Activated naive CD8-positive, alpha-beta T cell treated with anti-CD3 and anti-CD28 coated beads, Interleukin-2, amount 50 U/mL, for 16 hours (primary cell): ENCODE measurements at places on chromosomes 5 and 9.

DNA sequence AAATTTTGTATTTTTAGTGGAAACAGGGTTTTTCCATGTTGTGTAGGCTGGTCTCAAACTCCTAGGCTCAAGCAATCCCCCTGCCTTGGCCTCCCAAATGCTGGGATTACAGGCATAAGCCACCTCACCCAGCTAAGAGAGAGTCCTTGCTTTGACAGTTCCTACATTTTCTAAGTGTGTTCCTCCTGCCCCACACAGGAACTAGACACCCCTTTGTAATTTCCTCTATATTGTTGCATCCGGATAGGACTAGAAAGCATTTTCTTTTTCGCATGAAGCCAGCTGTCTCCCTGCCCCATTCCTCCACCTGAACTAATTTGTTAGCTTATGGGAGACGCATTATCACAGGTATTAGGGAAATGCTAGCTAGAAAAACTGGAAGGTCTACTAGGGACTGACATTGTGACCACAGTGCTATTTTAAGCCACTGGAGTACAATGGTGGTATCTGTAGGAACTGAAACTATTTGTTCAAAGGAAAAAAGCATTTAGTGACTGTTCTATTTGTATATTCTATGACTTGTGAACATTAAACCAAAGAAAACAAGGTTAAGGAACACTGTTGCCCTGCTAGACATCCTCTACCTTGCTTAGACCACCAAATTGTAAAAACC, 214.1 kb downstream of the SMARCA2 start:
- no peak for DNase-seq

DNA sequence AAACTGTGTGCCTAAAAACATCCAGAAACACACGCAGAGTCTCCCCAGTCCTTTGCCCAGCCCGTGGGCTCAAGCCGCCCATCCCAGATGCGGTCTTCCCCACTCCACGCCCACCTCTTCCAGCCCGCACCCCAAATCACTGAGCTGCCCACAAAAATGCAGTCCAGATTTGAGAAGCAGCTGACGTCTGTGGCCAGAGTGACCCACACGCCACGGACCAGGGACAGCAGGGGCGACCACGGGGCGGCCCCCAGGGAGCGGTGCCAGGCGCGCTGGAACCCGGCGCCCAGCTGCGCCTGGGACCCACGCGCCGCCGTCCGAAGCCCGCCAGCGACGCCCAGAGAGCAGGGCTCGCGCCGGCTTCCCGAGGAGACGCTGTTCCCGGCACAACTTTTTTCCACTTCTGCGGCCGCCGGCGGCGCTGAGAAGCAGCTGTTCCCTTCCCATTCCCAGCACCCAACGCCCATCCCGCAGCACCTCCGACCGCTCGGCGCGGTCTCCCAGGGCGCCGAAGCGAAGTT, 674 bp downstream of the LHFPL2 start:
- no peak for DNase-seq

- no peak for DNase-seq
These were observed 31.2 kb downstream of the CDK7 start for GRCh38 chr5:69265931-69266330.

- DNase-seq, result no peak
These were observed 223.7 kb upstream of the NFIL3 start for GRCh38 chr9:91647371-91647770.

DNA sequence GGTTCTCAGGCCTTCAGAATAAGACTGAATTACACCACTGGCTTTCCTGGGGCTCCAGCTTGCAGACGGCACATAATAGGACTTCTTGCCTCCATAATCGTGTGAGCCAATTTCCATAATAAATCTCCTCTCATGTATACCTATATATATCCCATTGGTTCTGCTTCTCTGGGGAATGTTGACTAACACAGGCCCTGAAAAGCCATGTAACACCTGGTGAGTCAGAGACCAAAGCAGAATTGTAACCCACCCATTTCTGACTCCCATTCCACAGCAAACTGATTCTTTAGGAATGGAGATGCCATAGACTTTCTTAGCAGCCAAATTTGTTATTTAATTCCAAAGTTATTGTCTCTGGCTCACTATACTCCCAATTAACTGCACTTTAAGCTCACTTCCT, 85.4 kb upstream of the AGXT2 start:
- no peak for DNase-seq

DNA sequence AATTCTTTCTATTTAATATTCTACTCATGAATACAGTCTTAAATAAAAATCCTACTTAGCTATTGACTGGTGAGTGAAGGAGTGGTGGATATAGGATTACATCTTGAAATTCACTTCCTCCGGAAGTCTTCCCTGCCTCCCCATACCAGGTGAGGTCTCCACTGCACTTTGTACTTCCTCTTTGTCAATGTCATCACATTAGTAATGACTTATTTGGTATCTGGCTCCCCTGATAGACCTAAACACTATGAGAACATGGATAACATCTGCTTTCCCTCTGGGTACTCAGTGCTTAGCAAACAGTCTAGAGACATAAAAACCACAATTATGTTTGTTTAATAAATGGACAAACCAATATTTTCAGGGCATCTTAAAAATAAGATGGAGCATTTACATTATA, 532.1 kb downstream of the PDE4D start:
- no peak for DNase-seq

DNA sequence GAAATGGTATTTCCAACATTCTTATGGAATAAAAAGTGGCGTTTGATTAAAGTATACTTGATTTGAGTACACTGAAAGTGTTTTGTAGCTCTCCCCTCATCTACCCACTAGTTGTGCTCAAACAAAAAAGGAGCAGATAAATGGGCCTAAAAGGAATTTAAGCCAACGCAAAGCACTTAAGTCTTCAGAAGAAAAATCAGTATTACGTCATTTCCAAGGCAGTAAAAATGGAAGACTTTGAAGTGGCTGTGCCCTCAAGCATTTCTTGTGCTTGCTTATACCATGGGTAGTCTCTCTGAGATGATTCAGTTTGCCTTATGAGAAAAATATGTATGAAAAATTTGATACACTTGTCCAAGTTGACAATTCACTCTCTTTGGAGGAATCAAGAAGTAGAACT, 279.9 kb upstream of the CD180 start:
- no peak for DNase-seq

DNA sequence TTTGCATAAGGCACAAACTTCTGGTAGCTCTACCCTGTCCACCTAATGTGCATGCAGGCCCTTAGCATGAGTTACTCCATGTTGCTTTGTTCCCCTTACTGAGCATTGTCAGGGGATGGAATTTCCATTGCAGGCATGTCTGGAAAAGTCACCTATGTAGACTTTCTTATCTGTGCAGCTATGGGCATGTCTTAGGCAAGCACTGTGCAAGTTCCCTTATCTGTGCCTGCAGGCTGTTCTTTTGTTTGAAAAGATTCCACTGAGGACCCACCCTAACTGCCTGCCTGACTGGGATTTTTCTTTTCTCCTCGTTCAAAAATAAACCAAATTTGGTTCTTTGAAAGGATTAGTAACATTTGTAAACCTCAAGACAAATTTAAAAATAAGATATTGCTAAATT, 587.0 kb downstream of the CDH18 start:
- no peak for DNase-seq

DNA sequence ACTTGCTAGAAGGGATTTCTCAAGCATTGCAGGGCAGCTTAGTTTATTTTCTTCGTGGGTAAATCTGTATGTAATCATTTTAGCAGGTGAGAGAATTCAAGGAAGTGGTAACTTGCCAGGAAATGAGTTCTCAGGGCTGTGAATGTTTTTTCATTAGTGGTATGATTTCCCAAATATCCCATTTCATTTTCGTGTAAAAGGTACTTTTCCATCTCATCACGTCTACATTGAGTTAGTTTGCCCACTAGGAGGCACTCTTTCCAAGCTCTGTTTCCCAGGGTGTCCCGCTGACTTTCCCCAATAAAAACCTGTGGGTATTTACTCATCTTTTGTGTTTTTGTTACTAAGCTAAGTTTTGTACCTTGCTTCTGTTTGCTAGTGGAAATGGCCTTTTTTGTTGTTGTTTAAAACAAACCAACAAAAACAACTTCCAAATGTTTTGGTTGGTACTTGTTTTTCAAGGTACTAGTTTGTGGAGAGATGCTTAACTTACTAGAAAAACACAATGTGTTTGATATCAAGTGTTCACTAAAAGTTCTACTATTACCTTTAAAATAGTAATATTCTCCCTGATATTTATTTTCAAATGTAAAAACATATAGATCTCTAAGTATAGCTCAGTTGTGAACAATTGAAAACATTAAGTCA, 373.6 kb downstream of the ADGRV1 start:
- DNase-seq, result no peak

- no peak for DNase-seq
These were observed 145.3 kb upstream of the SMARCA2 start for GRCh38 chr9:1869843-1870242.

DNA sequence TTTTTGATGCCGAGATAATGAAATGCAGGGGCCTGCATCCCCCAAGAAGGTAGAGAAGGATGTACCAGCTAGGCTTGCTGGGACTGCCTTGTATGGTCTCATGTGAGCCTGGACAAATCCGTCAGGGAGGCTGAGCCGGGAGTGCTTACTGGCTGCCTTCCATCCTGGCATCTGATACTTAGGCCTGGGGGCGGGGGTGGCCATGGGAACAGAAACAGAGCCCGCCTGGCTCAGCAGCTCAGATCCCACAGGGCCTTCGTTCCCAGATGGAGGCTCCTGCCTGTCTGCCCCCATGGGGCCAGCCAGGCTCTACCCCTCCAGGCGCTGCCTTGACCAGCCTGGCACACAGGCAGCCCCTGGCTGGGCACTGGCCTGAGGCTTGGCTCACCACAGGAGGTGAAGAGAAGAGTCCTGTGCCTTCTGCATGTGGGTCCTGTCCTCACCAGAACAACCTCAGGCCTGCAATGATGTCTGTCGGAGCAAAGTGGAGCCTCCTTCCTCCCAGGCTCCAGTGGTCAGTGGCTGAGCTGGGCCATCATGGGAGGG, 10.5 kb upstream of the SPATA31E1 start:
- DNase-seq, result no peak

GRCh38 chr5:132601071-132601728, 44.4 kb downstream of the RAD50 start:
- no peak for DNase-seq

DNA sequence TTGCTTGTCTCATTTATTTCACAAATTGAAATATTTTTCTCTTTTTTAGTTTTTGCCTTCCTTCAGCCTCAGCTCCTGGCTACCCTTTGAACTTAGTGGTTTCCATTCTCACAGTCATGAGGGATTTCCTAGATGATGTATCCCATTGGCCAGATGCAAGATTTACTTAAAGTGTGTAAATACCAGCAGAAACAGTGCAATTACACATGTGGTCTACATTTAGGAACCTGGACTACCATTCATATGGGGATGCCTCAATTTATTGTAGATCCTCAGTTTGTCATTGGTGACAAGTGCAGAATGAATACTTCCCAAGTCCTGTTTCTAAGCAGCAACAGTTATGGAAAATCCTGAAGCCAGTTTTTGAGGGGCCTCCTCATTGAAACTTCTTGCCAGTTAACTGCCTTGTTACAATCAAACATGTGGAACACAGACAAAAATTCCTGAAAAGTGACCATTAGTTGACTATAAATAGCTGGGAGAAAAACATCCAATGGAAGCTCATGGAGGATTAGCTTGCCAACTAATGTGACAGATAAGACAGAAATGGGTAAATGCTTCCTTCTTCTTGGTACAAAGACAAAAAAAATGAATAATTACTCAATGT, 113.6 kb upstream of the FER start:
- no peak for DNase-seq

DNA sequence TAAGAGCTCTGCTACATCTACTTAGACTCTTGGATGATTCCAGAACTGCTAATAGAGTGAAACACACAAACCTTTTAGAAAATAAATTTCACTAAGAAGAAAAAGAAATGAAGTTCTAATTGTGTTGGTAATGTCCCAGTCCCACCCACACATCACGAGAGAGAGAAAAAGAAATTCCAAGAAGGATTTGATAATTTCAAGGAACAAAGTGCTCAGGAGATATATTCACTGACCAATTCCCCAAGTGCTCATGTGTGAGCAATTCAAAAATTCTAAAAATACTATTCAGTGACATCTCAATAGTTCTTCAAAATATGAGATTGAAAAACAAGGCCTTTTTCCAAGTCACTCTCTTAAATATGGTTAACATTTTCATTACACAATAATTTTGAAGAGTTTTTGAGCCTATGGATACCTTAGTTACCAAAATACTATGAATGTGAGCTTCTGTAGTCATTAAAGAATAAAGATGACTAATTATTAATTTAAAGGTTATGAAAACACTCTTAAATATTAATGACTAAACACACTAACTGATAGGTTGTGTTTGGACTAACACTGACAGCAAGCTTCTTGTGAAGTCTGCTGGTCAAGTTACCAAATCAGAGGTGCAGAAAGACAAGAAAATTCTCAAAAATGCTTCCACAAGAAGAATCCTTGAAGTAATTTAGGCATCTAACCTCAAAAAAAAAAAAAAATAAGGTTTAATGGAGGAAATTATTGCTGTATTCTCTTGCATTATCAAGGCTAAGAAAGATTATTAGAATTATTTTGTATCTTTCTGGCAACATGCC, 245.3 kb downstream of the PDE4D start:
- DNase-seq, result no peak

DNA sequence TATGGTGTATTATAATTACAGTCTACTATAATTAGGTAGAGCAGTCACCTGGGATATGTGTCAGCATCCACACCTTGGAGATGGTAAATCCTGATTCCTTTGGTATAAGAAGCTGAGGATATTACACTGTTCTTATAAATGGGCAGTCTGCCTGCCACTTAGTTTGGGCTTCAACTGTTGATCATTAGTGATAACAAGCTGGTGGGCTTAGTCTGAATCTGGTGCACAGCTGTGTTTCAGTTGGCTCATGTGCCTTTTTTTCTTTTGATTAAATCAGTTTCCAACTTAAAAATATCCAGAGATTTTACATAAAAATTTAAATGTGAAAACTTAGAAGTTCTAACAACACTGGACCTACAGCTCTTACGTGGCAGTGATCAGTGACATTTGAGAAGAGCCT, 21.2 kb downstream of the LVRN start:
- no peak for DNase-seq

DNA sequence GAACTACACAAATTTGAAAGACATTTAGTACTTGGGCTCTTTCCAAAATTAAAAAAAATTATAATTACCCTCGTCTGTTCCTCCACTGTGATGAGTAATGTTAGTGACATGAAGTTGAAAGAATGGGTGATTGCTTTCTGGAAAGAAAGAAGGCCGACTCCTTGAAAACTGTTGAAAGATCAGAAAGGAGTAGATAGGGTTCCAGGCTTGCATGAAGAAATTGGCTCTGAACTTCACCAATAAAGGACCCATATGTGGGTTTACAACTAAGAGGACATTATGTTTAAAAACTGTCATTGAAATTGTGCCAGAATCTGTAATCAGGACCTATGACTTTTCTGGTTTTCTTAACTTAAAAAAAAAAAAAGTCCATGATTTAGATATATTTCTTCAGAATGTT, 20.7 kb upstream of the MOCS2 start:
- DNase-seq, result no peak

DNA sequence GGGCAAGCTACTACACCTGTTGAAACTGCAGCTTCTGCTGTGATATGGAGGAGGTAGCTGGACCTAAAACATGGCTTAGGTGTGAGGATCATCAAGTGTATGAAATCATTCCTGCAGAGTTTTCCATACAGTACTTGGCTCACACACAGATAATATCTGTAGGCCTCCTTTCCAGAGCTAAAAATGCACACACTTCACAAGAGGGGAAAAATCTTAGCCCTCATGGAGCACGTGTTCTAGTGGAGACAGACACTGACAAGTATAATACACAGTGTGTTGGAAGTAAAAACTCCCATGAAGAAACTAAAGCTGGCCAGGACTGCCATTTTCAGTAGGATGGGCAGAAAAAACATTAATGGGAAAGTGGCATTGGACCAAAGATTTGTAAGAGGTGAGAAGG, 216.7 kb downstream of the CTNND2 start:
- DNase-seq, result no peak
